ENCODE measurements at places on chromosomes 1 and 21.

DNA sequence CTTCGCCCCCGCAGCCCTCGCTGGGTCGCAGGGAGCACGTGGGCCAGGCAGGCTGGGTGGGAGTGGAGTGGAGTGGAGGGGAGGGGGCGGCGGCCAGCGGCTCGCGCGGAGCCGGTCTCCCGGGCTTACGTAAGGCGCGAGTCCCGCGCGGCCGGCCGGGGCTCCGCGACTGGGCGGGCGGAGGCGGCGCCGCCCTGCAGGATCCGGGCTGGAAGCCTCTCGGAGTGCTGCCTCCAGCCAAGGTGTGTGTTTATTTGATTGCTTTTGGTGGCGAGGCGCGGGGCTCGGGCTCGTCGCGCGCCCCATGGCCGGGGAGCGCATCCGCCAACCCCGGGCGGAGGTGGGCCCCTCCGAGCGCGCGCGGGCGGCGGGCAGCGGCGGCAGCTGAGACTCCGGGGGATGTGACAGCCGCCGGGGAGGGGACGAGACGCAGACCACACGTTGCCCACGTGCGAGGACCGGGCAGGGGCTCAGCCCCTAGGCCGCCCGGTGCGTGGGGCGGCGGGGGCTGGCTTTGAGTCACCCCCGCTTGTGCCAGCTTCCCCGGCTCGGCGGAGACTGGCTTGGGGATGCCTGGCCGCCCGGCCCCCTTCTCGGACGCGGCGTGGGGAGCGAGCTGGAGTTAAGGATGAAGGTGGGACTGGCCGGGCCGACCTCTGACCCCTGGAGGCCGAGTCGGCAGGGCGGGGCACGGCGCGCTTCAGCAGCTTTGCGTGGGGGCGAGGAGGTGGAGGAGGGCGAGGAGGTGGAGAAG is 402 bp upstream of the AK4 start:
- no peak for DNase-seq

- DNase-seq, result no peak
Observed at GRCh38 chr1:17371896-17372295, at the start of gene PADI6. PADI6 (plus strand) TSS chr1:17372196; CDS start chr1:17372246, 50 bp downstream.

DNA sequence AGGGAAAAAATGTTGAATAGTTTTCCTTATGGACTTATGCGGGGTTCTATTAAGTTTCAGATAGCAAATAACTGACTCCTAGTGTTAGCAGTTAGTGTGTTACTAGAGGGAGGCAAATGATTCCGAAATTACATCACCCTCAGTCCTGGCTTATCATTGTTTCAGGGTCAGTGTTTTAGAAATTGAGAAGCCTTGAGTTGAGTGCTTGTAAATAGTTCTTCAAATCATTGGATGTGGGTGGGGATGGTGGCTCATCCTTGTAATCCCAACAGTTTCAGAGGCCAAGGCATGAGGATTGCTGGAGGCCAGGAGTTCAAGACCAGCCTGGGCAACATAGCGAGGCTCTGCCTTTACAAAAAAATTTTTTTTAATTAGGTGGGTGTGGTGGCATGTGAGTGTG is 21.3 kb downstream of the SOAT1 start:
- DNase-seq, result no peak

- no peak for DNase-seq
Observed at GRCh38 chr21:37945036-37945435, 28.8 kb upstream of the KCNJ6 start.

- no peak for DNase-seq
Observed at GRCh38 chr1:232194424-232194823, 435.5 kb downstream of the SIPA1L2 start.

DNA sequence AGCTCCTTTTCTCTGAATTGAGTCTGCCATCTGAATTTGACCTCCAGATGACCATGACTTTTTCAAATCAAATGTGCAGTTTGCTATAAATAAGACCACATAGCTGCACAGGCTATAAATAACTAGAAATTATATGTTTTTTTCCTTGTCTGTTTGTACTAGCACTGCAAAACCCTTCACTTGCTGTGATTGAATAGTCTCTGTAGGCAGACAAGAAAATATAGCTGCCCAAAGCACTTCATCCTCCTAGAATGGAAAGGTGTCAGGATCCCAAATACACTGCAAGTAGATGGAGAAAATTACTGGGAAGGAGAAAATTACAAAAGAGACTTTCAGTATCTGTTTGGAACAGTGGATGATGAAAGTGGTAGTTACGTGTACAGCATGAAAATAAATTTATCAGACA is 175.8 kb downstream of the APP start:
- DNase-seq, result no peak

GRCh38 chr21:29164323-29164942 is 34.0 kb downstream of the MAP3K7CL start:
- no peak for DNase-seq

DNA sequence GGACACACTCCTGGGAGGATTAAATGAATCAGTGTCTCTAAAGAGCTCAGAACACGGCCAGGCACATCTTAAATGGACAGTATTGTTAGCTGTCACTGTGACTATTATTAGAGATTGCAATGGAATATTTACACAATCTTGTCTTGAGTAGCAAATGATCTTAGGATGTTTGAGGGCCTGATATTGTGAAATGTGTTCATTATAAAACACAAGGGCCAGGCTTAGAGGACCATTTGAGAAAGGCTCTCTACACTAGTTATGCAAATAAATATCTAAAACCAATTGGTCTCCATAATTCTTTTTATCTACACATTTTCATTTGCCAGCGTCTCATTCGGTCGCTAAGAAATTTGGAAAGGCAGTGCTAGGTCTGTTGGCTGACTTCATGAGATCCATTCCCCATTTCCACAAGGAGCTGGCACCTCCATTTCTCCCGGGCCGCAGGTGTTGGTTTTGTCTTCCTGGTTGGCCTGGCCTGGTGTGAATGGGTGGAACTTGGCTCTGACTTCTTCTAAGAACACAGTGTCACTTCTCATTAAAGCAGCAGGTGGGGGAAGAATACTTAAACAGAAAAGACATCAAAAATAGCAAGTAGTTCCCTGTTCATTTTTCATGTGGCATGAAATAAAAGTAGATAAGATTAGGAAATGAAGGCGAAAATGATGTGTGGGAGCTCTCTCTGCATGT is 56.0 kb upstream of the PLXNA2 start:
- DNase-seq, result no peak

DNA sequence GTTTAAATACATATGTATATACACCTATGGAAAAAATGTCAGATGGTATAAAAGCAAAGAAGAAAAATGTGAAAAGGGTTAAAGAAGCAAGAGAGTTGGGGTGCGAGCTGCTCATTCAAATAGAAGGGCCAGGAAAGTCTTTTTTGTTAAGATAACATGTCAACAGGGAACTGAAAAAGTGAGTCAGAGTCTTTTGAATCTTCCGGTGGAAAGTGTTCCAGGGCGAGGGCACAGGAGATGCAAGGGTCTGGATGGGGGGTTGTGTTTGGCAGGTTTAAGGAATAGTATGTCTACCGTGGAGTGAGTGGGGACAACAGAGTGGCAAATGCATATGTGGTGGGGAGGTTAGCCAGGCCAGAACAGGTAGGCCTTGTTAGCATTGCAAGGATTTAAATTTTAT is 22.2 kb upstream of the GNG12 start:
- DNase-seq, result no peak

DNA sequence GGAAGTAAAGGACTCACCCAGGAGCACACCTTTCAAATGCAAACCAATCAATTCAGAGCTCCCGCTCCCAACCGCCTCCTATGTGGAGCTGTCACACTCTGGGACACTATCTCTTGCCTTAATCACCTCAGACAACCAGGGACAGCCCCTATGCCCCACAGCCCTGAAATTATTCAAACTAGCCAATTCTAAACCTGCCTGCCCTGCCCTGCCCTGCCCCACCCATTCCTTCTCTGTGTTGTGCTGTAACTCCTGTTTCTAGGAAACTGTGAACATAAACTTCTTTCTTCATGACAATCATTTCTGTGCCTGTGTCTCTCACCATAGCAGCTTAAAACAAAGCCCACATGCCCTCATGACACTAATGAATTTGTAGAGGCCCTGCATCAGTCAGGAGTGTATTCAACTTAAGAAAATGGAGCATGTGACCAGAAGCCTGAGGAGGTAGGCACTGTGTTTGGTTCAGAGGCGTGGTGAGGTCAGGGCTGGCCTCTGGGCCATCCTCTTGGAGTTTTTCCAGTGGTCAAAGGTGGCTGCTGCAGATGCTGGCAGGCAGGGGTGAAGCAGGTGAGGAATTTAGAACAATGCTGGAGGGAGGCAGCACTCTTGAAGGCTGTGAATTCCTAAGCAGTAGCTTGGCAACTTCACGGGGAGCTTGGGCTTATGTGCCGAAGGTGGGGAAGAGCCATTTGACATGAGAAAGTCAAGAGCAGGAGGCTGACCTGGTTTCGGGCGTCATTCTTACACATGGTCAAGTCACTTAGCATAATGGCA is 74.5 kb downstream of the RHOU start:
- DNase-seq, result no peak

DNA sequence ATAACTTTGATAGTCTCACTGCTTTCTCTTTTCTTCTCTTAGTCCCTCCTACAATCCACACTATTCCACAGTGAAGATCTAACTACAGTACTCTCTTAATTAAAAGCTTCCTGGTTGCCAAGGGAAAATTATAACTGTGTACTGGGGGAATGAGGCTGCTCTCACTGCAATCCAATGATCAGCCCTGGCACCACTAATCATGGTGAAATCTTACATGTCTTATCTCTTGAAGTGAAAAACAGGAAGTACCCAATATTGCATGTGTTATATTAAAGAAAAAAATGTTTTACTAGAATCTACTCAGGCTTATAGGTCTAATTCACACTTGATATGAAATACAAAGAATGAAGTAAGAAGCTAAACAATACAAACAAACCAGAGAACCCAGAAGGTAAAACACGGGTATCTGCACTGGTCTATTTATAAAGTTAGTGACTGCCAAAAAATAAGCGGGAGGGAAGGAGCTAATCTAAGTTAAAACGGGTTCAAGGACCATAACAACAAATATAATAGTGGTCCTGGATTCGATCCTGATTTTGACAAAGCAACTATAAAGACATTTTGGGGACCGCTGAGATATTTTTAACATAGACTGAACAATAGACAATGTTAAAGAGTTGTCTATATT is 57.5 kb downstream of the RGS2 start:
- no peak for DNase-seq

GRCh38 chr1:93033785-93034184 is 45.3 kb upstream of the MTF2 start:
- DNase-seq, result no peak

- no peak for DNase-seq
Observed at GRCh38 chr1:240701412-240701811, 89.5 kb upstream of the GREM2 start.

GRCh38 chr1:95948023-95948422 is 714.0 kb downstream of the RWDD3 start:
- DNase-seq, result no peak

- peak; percentile 38 for DNase-seq
Observed at GRCh38 chr21:42220138-42220701, 1.3 kb downstream of the ABCG1 start.

- no peak for DNase-seq
Observed at GRCh38 chr1:213523781-213524398, 463.9 kb upstream of the PROX1 start.

DNA sequence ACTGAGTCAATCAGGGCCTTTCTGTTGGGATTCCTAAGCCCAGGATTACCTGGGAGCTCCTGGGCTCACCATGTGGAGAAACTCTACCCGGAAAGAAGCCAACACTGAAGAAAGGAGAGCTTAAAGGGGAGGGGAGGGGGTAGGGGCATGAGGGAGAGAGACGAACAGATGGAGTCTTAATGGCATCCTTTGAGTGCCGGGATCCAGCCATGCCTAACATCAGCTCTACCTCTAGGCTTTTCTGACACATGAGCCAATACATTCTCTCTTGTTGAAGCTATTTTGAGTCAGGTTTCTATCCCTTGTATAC is 75.0 kb downstream of the NPHP4 start:
- DNase-seq, result no peak

- peak; percentile 7 for DNase-seq
Observed at GRCh38 chr1:153849487-153850185, 73.1 kb downstream of the GATAD2B start.

DNA sequence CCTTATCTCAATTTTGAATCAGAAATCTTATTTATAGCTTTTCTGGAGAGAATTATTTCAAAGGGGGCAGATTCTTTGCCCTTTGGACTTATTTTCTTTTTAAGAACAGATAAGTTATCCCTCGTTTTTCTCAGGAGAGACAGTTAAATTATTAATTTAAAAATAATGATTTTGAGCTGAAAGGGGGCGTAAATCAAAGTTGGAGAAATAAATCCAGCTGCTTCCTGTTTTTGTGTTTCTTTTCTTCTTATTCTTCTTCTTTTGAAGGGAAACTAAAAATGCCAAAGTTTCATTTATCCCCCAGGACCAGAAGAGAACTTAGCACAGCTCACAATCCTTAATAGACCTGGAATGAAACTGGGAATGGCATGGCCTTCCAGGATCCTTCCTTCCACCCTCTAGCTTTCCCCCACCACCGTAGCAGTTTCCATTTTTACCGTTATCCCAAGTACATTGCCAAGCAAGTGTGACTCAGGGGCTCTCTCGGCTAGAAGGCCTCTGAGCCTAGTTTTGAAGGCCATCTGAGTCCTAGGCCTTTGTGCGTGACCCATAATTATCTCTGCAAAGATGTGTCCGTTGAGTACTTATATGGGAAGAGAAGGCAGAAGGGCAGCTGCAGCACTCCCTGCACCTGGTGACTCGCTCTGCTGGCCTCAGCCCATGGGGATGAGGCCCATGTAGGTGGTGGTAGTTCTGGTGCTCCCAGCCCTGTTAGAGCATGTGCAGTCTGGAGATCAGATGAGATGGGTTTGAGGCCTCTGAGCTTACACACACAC is 181.7 kb downstream of the ROR1 start:
- DNase-seq, result no peak

DNA sequence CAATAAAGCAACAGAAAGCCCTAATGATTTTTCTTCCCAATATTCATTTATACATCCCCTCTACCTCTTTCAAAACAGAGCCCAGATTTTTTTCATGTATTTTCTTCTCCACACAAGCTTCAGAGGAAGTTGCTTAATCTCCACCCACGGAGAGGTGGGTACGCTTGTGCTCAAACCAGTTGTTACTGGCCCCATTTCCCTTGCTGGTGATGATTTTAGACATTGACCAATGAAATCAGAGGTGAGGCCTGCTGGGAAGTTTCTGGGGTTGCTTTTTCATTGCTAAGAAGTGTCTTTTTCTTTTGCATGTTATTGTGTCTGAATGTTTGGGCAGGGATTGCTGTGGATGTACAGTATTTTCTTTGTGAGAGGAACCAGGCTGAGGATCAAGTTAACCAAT is 448.1 kb upstream of the B3GALT2 start:
- DNase-seq, result no peak
